ENCODE measurements at places on chromosomes 13 and 19. TPM values are rescaled to one million over a fixed set of nuclear protein-coding genes. Genes with fewer than 3 reads are reported as not detected.

The COL5A3 gene
- 65.9 TPM for total RNA-seq

The RETN gene
- not detected for total RNA-seq

The CGB5 gene
- not detected for total RNA-seq

The DHRS12 gene
- 7.9 TPM for total RNA-seq

The ZNF878 gene
- 0.26 TPM for total RNA-seq

The BRME1 gene
- 2.9 TPM for total RNA-seq

The ZNF154 gene
- total RNA-seq = 15.7 TPM

The KRTDAP gene
- total RNA-seq = not detected

The OVOL3 gene
- total RNA-seq = not detected

The ZNF439 gene
- 1.1 TPM for total RNA-seq

The NLRP9 gene
- not detected for total RNA-seq

The ETV2 gene
- total RNA-seq = 1.6 TPM

DNA sequence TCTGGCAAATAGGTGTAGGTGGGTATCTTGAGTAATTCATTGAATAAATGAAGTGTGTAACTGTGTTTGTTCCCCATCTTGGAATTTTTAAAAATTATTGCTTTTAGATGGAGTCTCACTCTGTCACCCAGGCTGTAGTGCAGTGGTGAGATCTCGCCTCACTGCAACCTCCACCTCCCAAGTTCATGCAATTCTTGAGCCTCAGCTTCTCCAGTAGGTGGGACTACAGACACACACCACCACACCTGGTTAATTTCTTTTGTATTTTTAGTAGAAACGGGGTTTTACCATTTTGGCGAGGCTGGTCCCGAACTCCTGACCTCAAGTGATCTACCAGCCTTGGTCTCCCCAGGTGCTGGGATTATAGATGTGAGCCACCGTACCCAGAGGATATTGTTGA, 7.9 kb upstream of the CYP2A6 start:
- no peak for DNase-seq
- peaks cover 4% of the 10 kb centered on the region for H3K4me1 ChIP-seq
- H3K27ac ChIP-seq = no peak overlapping the region
- H3K36me3 ChIP-seq = peaks cover 1% of the 10 kb centered on the region
- no peak overlapping the region for H3K4me3 ChIP-seq

DNA sequence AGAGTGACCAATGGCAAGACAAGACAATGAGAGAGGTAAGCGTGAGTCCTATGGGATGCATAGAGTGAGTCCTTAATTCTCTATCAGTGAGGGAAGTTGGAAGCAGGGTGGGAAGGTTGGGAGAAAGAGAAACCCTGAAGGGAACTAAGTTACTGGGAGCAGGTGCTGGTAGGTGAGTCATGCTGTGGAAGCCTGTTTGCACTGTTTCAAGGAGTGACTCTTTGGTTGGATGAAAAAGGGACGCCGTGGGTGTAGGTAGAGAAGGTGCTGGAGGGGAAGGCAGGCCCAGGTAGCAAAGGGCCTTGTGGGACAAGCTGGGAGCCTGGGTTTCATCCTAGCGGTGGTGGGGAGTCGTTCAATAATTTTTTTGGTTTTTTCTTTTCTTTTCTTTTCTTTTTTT, 21.9 kb downstream of the IGFL1 start:
- DNase-seq = no peak
- no peak overlapping the region for H3K4me3 ChIP-seq
- peaks cover 15% of the 10 kb centered on the region for H3K4me1 ChIP-seq
- peaks cover 5% of the 10 kb centered on the region for H3K36me3 ChIP-seq
- H3K27ac ChIP-seq = no peak overlapping the region
- H3K27me3 ChIP-seq = peaks cover 60% of the 10 kb centered on the region

GRCh38 chr13:80945328-80945727, 604.4 kb upstream of the SPRY2 start:
- H3K4me3 ChIP-seq = no peak overlapping the region
- no peak for DNase-seq
- peaks cover 9% of the 10 kb centered on the region for H3K4me1 ChIP-seq
- no peaks in the 10 kb centered on the region for H3K27me3 ChIP-seq

- no peak overlapping the region for H3K27ac ChIP-seq
- H3K36me3 ChIP-seq = peaks cover 1% of the 10 kb centered on the region
- H3K4me1 ChIP-seq = peaks cover 5% of the 10 kb centered on the region
- H3K27me3 ChIP-seq = no peaks in the 10 kb centered on the region
These were observed 21.6 kb downstream of the SPATA13 start for GRCh38 chr13:24181991-24182702.

GRCh38 chr13:114015969-114016295, 42.1 kb upstream of the C13orf46 start:
- no peak for DNase-seq
- H3K4me3 ChIP-seq = no peak overlapping the region
- no peaks in the 10 kb centered on the region for H3K4me1 ChIP-seq
- H3K36me3 ChIP-seq = peaks cover 18% of the 10 kb centered on the region
- no peak overlapping the region for H3K27ac ChIP-seq

GRCh38 chr13:101915755-101916107, 463.3 kb downstream of the ITGBL1 start:
- H3K4me1 ChIP-seq = peaks cover 9% of the 10 kb centered on the region
- no peak overlapping the region for H3K27ac ChIP-seq
- H3K27me3 ChIP-seq = peaks cover 61% of the 10 kb centered on the region

GRCh38 chr19:46945694-46946489, 73.7 kb upstream of the NPAS1 start:
- H3K27me3 ChIP-seq = no peaks in the 10 kb centered on the region
- peaks cover 48% of the 10 kb centered on the region for H3K4me1 ChIP-seq
- H3K27ac ChIP-seq = peak overlapping the region; percentile 96
- DNase-seq = no peak
- H3K4me3 ChIP-seq = peak overlapping the region; percentile 38

GRCh38 chr19:46650445-46650844, 10.5 kb downstream of the DACT3 start:
- H3K4me1 ChIP-seq = peaks cover 4% of the 10 kb centered on the region
- H3K27me3 ChIP-seq = no peaks in the 10 kb centered on the region
- H3K4me3 ChIP-seq = no peak overlapping the region
- no peak for DNase-seq
- H3K36me3 ChIP-seq = peaks cover 9% of the 10 kb centered on the region

DNA sequence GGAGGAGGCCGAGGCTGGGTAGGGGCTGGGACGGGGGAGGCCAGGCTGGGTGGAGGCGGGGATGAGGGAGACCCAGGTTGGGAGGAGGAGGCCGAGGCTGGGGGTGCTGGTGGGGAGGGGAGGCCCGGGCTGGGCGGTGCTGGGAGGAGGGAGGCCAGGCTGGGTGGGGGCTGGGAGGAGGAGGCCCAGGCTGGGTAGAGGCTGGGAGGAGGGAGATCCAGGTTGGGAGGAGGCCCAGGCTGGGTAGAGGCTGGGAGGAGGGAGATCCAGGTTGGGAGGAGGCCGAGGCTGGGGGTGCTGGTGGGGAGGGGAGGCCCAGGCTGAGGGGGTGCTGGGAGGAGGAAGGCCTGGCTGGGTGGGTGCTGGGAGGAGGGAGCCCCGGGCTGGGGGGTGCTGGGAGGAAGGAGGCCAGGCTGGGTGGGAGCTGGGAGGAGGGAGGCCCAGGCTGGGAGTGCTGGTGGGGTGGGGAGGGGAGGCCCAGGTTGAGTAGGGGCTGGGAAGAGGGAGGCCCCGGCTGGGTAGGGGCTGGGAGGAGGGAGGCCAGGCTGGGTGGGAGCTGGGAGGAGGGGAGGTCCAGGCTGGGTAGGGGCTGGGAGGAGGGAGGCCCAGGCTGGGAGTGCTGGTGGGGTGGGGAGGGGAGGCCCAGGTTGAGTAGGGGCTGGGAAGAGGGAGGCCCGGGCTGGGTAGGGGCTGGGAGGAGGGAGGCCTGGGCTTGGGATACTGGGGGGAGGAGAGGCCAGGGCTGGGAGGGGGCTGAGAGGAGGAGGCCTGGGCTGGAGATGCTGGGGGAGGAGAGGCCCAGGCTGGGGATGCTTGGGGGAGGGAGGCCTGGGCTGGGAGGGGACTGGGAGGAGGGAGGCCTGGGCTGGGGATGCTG, 10.7 kb downstream of the TPGS1 start:
- H3K36me3 ChIP-seq = no peaks in the 10 kb centered on the region
- DNase-seq = peak; percentile 88
- H3K27me3 ChIP-seq = no peaks in the 10 kb centered on the region
- H3K4me3 ChIP-seq = no peak overlapping the region

GRCh38 chr13:27007166-27007565, 164.4 kb downstream of the USP12 start:
- H3K27ac ChIP-seq = no peak overlapping the region
- no peak for DNase-seq
- no peaks in the 10 kb centered on the region for H3K36me3 ChIP-seq
- peaks cover 10% of the 10 kb centered on the region for H3K27me3 ChIP-seq
- H3K4me3 ChIP-seq = peak overlapping the region; percentile 68

GRCh38 chr19:5157186-5157585, 183.4 kb downstream of the PTPRS start:
- no peak overlapping the region for H3K27ac ChIP-seq
- DNase-seq = peak; percentile 35
- H3K4me3 ChIP-seq = no peak overlapping the region
- H3K36me3 ChIP-seq = peaks cover 2% of the 10 kb centered on the region

GRCh38 chr19:47469719-47470118, 2.0 kb downstream of the SLC8A2 start:
- no peak for DNase-seq
- H3K36me3 ChIP-seq = no peaks in the 10 kb centered on the region
- peaks cover 12% of the 10 kb centered on the region for H3K4me1 ChIP-seq
- H3K4me3 ChIP-seq = no peak overlapping the region
- no peak overlapping the region for H3K27ac ChIP-seq

DNA sequence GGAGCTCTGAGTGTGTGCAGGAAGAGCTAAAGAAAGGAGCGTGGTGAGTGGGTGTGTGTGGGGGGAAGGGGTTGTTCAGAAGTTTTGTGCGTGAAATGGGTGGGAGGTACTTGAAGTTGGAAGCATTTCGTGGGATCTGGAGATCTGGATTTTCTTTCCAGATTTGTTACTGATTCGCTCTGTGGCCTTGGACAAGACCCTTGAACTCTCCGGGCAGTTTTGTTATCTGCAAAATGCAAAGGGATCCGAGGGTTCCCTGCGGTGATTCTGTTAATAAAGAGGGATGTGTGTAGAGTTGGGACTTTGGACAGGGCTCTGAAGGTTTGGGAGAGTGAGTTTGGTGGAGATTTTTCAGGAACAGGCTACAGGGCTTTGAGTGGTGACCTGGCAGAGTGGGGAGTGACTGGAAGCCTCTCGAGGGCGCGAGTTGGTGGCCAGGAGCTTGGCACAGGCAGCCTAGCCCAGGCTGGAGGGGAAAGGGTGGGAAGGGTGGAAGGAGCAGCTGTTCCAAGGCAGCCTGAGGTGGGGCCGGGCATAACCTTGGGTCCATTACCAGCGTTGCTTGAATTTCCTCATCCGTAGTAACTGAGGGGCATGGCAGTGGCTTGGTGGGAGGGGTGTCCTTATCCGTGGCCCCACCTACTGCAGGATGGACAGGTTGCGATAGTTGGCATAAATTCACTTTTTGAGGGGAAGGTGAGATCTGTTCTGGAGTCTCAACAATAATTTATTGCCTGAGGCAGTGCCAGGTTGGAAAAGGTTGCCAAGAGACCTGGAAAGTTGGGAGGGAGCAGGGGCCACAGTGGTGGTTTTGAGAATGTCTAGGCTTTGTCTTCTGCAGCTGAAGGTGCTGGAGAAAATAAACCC, 2.1 kb downstream of the ACTN4 start:
- peak overlapping the region; percentile 99 for H3K27ac ChIP-seq
- H3K4me1 ChIP-seq = peaks cover 56% of the 10 kb centered on the region
- no peak for DNase-seq
